ENCODE measurements at places on chromosomes 3 and 15.

DNA sequence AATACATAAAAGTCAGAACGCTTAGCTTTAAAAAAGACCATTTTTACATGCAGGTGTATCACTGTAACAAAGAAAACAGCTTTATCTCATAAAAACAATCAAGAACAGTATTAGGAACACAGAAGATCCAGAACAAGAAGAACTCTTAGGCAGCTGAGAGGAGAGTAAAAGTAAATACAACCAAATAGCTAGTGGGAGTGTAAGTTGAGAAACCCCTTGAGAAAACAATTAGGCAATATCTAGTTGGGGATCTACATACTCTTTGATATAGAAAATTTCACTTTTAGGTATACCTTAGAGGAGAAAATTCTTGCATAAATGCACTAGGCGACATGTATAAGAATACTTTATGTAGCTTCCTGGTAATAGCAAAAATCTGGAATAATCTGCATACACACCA lies 7.5 kb downstream of the TMF1 start:
- no peak for DNase-seq

DNA sequence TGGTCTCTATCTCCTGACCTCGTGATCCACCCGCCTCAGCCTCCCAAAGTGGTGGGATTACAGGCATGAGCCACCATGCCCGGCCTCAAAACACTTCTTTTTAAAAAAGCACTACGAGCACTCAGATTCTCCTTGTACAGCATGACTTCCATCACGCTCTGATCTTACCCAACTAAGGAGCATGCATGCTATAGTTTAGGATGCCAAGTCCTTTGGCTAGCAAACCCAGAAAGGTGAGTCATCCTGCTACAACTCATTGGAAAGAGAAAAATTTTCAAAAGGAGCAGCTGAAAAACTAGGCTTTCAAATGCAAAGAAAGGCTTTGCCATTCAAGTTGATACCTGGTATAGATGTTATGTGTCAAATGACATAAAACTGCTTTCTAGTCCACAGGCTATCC lies 70.3 kb upstream of the PRICKLE2 start:
- DNase-seq, result no peak

DNA sequence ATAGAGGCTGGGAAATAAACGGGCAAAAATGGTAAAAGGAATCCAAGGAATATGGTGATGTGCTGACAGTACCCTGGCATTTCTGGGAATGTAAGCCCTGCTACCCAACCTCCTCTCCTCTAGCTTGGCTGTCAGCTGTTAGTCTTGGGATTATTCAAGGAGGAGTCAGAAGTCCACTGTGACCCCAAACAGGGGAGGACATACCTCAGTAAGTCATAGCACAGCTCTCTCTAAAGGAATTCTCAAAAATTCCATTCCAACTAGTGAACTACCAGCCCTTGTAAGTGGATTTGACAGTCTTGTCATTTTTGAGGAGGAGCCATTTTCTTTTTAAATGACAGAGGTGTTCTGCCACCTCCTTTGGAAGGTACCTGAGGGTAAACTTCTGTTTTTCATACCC lies 207.5 kb downstream of the PDCD6IP start:
- DNase-seq, result no peak

DNA sequence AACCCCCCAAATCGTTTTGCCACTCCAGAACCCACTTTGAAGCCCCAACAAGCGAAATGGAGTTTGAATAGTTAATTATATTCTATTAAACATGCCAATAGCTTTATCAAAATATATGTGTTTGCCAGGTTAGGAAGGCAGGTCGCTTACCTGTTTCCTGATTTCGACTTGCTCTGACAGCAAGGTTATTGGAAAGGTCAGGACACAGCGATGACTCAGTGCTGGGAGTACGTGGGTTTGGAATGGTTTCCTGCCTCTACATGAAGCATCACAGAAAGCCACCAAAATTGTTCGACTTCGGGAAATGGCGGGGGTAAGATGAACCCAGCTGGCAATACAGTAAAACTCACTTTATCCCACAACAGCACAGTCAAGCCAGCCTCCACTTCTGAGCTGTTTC lies 135.6 kb upstream of the ABI3BP start:
- no peak for DNase-seq

- DNase-seq, result no peak
Observed at GRCh38 chr3:183584246-183584913, 28.9 kb upstream of the KLHL6 start.

DNA sequence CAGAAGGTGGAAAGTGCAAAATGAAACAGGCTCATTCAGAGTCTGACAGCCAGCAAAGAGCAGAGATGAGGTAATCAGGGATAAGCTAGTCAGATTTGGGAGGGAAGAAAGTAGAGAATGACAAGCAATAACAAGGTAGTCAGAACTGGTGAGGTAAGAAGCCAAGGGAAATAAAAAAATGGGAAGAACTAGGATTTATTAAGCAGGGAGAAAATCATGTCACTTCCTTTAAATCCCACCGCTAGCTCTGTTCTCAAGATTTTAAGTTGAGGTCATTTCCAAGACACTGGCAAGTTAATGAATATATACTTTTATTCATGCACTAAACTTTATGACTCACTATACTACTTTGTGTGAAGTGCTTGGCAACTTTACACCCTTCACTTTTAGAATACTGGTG lies 1106.8 kb downstream of the IGSF11 start:
- DNase-seq, result no peak

- no peak for DNase-seq
Observed at GRCh38 chr15:27046880-27047279, 75.9 kb downstream of the GABRG3 start.

DNA sequence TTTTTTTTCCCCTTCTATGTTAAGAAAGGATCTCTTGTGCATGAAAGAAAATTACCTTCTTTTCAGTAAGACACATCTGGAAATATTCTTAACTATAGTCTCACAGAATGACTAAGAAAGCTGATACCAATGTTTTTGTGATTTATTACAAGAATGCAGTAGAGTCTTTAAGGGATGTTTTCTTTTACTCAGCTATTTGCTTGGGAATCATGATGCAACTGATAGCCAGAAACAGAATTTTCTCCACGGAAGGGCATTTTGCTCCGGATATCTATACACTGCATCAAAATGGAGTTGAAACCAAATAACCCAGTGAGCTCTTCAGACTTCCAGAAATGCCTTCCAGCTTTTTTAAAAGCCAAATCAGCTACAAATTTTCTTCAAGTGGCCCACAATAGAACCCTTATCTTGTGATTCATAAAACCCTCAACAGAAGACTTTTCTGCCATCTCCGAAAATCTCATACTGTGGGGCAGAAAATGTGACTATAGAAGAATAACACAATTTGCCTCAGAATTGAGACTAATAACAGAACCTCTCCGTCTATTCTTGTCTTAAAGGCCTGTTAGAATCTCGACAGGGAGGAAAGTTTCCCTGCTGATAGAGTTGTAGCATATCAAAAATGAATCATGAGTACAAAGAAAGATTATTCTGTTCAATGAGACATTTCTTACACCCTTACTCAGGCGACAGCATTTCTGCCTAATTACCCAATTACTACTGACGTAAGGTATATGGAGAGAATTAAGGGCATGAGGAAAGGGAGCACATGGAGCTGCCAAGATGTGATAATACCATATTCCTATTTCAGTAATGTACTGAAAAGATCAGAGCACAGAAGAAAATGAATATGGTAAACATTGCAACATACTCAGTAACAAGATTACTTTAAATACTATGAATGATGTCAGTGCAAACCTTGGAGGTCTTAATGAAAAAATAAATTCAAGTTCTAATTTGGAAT lies 900.1 kb downstream of the ROBO1 start:
- no peak for DNase-seq

DNA sequence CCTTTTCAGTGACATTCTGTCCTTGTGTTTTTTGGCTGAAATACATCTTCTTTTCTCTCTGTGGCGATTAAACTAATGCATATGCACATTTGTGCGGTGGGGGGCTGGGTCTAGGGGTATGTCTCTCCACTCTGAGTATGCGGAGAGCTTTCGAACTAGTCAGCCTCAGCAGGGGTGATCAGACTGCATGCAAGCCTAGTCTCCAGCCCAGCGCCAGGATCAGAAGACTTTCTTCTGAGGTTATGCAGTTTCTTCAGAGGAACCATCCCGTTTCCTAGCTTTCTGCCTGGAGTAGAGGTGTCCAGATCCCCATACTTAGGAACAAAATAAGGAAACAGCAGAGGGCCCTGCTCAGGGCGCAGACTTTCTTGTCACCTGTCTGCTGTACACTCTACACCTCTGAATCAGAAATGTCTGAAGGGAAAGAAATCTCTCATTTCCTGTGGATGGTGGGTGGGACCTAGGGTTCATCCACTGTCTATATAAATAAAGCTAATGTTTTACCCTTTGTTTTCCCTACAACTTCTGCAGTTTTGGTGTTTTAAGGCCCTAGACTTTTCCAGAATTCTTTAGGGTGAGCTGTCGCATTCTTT lies 230.4 kb downstream of the ABHD5 start:
- no peak for DNase-seq

- DNase-seq, result no peak
Observed at GRCh38 chr3:14989943-14990779, 42.8 kb downstream of the NR2C2 start.

GRCh38 chr3:176120507-176120906 lies 1076.8 kb downstream of the TBL1XR1 start:
- no peak for DNase-seq

- no peak for DNase-seq
Observed at GRCh38 chr15:92900731-92901071, 577 bp downstream of the CHD2 start.

DNA sequence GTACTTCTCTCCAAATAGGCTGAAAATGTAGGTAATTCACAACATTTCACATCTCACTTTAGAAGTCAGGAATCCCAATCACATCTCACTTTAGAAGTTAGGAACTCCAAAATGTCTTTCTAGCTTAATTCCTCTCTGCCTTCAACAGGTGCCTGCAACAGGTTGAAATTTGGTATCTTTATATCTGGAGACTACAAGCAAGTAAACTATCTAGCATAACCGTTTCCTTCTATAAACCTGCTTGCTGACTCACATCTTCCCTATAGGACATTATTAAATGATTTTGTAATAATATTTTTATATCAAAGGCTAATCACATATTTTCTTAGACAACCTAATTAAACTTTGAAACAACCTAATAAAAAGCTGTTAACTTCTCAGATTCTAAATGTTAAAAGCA lies 18.2 kb downstream of the RFX7 start:
- DNase-seq, result no peak

DNA sequence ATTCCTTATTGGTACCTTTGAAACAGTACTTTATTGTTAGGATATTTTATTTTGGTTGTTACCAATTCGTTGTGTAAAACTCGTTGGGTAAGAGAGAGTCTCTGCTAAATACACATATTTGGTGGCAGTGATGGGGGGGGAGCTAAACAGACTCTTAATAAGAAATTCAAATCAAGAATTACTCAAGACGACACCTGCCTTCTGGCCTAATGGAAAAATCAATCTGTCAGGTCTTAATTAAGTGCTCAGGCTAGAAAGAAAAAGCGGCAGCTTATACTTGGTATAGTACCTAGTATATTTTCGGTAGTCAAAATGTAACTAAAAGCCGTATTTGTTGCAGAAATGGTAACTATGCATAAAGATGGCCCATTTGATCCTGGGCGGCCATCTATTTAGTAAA lies 18.2 kb downstream of the FOXP1 start:
- no peak for DNase-seq

- no peak for DNase-seq
Observed at GRCh38 chr3:156606729-156607128, 51.8 kb upstream of the SSR3 start.

DNA sequence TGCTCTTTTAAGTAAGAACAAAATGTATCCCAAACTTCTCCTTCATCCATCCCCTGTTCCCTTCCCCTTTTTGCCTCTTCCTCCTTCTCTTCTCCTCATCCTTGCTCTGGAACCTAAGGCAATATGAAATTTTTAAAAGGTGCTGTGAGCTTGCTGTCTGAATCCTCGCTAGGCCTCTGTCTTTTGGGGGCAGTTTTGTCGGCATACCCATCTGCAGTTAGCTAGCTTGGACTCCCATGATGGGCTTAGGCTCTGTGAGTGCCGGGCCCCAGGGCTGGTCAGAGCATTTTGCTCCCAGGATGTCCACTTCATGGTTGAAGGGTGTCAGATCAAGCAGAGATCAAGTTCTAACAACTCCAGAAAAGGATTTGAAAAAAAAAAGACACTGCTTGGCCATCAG lies 18.6 kb downstream of the ZIC1 start:
- DNase-seq, result no peak

DNA sequence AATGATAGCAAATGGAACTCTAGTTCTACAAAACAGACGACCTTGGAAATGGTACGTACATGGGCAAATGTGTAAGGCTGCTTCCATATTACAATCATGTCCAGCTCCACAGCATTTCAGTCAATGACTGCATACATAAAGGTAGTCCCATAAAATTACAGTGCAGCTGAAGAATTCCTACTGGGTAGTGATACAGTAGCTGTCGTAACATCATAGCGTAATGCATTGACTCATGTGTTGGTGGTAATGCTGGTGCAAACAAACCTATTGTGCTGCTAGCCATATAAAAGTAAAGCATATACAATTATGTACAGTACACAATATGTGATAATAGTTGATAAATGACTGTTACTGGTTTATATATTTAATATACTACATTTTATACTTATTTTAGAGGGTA lies 18.5 kb downstream of the TTC23 start:
- DNase-seq, result no peak

GRCh38 chr3:54826251-54826691 lies 101.6 kb downstream of the LRTM1 start:
- no peak for DNase-seq

DNA sequence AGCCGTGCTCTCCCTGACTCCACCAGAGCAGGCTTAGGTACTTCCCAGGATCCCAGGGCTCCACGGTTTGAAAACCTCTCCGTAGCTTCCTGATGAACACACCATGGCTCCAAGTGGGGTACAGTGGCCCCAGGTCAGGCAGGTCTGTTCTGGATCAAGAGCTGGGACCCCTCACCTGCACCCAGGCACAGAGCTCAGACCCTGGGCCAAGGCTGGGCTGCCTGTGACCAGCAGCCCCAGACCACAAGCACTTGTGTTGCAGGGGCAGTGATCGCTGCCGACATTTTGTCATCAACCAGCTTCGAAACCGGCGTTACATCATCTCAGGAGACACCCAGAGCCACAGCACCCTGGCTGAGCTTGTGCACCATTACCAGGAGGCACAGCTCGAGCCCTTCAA lies 5.3 kb downstream of the SH2D7 start:
- DNase-seq, result no peak
